ENCODE measurements at places on chromosomes 5 and 9.

- no peak for DNase-seq
Observed at GRCh38 chr5:149412783-149413476, 33.8 kb upstream of the IL17B start.

GRCh38 chr5:40681363-40682153 lies 1.8 kb downstream of the PTGER4 start:
- no peak for DNase-seq

GRCh38 chr9:34899535-34900158 lies 58.4 kb upstream of the PHF24 start:
- peak; percentile 22 for DNase-seq

DNA sequence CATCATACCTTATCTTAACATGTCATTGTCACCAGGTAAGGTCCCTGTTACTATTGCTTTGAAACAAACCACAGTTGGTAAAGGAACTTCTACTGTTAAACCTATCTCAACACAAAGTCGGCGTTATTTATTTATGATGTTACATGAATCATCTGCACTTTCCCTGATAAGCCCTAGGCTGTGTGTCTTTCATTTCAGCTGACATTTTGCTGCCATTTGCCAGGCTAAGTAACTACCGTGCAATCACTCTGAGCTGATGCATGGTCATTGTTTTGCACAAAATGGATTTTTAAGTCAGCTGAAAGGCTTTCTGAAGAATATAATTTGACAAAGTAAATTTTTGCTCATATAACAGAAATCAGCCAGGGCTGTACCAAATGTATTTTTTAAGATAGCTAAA lies 546.5 kb downstream of the ZNF608 start:
- no peak for DNase-seq

DNA sequence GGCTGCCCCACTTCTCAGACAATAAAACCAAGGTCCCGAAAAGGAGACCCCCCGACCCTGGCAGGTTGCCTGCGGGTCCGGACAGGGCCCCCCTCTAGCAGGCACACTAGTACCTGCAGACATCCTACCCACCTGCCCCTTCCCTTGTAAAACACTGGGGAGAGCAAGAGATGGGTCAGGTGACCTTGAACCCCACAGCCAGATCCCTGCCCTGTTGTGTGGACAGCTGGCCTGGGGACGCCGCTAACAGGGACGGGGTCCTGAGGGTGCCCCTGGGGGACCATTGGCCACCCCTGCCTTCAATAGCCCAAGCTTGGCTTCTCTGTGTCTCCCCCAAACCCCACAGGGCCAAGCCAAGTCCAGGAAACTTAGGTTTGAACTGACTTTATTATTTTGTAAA lies 45.0 kb upstream of the UBAC1 start:
- no peak for DNase-seq

DNA sequence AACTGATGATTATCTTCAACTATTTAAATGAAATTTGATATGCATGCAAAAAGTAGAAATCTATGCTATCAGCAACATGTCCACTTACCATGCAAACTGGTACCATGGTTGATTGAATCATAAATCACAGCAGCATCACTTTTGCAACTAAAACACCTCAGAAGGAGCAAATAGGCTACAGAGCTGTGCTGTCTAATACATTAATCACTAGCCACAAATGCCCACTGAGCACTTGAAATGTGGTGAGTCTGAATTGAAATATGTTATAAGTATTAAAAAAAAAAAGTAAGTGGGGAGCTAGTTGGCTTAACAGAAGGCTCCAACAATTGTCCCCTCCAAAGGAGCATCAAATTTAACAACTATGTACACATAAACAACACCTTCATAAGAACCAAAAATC lies 112.5 kb downstream of the FAM114A2 start:
- DNase-seq = no peak

GRCh38 chr5:74332682-74333081 lies 307.8 kb downstream of the ENC1 start:
- DNase-seq = no peak

DNA sequence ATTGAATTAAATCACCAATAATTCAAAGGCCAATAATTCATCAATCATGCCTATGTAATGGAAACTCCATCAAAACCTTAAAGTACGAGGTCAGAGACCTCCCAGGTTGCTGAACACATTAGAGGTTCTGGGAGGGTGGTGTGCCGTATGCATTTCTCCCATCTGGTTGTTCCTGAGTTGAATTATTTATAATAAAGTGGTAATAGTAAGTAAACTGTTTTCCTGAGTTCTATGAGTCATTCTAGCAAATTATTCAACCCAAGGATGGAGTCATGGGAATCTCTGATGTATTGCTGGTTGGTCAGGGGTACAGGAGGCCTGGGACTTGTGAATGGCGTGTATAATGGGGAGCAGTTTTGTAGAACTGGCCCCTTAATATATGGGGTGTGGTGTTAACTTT lies 191.7 kb downstream of the CARTPT start:
- DNase-seq = no peak

DNA sequence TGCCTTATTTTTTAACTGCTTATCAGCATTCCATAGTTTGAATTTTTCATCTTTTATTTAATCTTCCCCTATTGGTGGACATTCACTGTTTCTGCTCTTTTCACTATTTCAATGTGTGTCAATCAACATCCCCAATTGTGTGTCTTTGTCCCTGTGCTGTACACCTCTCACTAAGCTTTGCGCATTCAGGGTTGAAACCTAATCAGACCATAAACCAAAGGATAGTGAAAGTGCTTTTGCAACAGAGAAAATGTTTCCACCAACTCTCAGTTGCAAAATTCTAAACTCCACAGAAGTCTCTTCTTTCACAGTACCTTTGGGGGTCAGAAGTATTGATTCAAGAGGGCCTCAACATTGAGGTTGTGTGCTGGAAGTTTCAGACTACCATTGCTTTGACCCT lies 127.1 kb upstream of the SAP30L start:
- DNase-seq = no peak

DNA sequence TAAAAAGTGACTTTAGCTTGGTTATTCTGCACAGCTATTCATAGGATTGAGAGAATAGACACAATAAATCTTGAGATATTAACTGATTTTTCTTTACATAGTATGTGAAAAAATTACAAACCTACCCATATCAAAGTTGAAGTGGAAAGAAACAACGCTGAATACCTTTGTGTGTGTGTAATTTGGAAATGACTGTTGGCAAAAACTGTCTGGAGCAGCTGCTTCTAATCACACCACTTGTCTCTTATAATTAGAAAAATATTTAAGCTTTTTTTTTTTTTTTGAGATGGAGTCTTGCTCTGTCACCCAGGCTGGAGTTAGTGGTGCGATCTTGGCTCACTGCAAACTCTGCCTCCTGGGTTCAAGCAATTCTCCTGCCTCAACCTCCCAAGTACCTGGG lies 110.8 kb upstream of the POC5 start:
- no peak for DNase-seq

DNA sequence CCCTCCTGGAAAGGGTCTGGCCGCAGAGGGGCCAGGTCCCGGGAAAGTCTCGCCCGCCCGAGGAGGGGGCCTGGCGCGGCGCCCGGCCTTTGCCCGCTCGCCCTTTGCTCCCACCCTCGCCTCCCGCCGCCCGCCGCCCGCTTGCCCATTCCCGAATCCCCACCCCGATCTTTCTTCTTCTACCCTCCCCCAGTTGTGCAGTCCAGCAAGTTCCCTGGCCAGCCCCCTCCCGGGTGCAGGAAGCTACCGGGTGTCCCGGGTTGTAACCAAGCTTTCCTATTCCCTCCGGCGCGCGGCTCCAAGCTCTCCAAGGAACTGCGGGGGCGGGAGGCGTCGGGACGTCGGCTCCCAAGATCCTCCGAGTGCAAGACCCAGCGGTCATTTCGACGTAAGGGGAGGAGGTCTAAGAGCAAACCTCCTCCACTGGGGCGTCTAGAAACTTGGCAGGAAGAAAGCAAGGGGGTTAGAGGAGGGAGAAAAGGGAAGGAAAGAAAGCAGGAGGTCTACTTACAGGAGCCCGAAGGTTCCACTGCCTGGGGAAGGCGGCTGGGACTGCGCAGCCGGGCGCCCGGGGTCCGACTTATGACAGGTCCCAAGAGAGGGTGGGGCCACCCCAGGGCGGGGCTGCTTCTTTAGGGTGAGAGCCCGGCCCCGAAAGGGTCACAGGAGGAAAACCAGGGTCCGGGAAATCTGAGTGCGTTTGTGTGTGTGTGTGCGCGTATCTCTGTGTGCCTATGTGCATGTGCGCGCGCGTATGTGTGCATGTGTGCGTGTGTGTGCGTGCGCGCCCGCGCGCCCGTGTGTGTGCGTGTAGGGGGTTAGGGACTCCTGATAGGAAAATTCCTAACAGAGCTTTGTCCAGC lies at the start of gene PTGR1:
Gene PTGR1 (minus strand): TSS at position 556 of the 863 bp plus-strand sequence. CDS start 2,225 bp downstream, outside the sequence.
- peak; percentile 81 for DNase-seq

DNA sequence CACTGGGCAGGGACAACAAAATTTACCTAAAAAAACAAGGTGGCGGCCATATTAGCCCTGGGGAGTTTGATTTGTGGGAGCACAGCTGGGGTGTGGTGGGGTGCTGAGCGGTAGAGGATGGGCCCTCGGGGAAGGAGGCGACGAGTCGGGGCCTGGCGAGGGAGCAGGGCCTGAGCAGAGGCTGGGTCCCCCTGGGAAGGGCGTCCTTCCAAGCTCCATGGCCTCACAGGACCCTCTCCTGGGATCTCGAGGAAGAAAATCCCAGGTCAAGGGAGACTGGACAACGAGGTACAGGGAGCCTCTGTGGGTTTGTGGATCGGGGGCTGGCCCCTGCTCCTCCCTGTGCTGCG lies 165.5 kb downstream of the CACNA1B start:
- no peak for DNase-seq

DNA sequence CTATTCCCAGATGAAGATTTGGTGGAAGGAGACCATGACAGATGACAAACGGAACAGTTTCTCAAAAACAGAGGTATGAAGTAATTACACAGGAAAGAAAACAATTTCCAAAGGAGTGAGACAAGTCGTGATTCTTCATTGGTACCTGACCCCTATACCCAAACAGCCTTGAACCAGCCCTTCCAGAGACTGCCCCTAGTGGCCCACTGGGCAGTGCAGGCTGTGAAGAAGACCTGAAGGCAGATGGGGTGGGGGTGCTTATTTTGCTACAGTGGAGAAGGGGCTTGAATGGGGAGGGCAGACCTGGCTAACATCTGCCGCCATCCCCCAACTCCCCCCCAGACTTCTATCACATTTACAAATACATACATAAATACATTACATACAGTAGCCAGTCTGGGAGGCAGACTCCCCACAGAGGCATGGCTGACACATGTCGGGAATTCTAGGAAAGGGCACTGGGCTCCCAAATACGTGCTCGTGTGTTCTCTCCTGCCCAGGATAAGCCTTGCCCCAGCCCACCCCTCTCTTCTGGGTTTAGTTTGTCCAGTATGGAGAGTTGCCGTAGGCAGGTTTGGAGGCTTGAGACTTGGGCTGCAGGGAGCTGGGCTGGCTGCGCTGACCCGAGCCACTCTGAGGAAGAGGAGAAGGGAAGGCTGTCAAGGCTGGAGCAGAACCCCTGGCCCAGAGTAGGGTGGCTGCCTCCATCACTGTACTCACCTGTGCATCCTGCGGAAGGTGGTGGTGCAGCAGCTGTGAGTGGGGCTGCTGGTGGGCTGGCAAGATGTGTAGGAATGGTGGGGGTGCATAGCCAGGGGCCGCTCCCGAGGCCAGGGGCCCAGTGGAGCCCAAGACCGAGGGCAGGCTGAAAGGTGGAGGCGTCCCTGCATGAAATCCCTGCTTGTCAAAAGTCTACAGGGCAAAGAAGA lies 105.3 kb downstream of the UBE2R2 start:
- DNase-seq = peak; percentile 12

DNA sequence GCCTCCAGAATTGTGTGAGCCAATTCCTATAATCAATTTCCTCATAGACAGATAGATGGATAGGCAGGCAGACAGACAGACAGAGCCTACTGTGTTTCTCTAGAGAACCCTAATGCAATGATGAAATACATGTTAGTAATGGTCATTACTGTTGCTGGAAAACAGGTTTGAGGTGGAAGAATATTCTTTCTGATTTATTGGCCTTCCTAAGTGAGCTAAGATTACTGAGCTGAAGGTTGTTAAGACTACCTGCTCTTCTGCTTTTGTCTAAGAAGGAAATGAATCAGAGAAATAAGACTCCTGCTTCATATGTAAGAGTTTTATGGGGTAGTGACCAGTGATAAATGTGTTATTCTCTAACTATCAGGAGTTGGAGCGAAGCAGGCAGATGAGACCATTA lies 219.9 kb downstream of the ELAVL2 start:
- DNase-seq = no peak

GRCh38 chr5:15261269-15261995 lies 238.5 kb upstream of the FBXL7 start:
- DNase-seq = no peak

DNA sequence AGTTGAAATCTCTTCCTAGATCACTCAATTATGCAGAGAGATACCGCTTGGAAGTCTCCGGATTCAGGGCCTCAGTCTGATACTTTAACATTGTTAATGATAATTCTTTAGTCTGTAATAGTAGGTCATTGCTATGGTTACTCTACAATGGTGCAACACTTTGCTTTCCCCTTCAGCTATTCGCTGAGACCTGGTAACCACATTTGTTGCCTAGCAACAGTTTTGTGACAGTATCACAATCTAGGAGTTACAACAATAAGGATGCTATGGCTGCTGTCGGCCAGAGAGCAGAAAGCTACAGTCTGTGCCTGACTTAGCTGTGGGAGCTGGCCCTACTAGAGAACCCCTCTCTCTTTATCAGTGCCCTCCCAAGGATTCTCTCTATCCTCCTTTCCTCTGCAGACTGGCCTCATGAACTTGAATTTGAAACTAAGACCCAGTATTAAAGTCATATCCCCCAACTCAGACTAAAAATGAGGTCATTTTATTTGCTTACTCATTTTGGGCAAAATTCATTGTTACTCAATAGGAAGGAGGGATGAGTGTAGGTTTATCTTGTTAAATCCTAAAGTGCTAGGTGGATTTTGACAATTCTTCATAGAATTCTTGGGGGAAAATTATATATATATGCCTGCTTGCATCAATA lies 39.3 kb downstream of the NR2F1 start:
- no peak for DNase-seq

GRCh38 chr9:23538067-23538402 lies 288.0 kb downstream of the ELAVL2 start:
- no peak for DNase-seq

GRCh38 chr9:94603259-94604160 lies 9.9 kb upstream of the FBP2 start:
- peak; percentile 99 for DNase-seq

DNA sequence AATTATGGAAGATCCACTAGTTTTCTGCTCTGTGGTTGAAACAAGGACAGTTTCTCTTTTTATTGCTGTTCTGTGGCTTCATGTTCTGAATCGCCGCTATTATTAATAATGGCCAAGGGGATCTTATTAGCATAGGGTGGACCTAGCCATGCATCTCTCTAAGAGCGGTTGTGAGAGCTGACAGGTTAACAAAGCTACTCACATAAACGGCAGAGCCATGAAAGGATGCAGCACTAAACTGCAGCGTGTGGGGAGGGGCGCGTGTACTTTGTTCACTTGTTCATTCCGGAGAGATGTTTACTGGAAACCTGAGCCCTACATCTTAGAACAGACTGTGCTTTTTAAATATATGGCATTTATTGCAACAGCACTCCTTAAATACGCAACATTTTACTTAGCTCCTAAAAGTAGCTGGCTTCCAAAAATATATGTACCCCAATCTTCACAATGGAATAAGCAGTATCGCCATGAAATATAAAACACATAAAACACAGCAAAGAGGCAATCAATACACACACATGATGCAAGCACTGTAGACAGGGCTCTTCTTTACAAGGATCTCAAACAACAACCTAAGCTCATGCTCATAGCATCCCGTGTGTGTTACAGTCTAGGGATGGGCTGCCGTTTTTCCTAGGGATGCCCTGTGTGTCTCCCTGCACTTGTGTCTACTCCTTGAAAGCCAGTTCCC lies 424.6 kb downstream of the MED10 start:
- DNase-seq = no peak

Measured in H54 (cell line).